ENCODE measurements at places on chromosomes 5 and 9.

DNA sequence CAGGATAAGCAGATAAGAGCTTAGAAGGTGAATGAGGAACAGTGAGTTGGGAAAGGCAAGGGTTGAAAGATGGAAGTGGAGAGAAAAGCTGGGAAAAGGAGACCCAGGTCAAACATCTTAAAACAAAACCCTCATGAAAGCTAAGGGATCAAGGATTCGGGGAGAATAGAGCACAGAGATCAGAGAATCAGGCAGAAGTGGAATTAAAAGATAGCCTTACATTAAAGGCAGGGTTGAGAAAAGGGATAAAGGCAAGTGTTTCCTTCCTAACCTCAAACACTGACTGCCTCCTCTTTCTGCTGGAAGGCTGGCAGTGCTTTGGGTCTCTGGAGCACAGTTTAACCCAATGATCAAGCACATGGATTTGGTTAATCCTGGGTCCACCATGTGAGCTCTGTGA is 28.7 kb upstream of the ACTBL2 start:
- no peak for DNase-seq

- peak; percentile 66 for DNase-seq
Measured at GRCh38 chr5:169701910-169702451, 64.9 kb downstream of the DOCK2 start.

DNA sequence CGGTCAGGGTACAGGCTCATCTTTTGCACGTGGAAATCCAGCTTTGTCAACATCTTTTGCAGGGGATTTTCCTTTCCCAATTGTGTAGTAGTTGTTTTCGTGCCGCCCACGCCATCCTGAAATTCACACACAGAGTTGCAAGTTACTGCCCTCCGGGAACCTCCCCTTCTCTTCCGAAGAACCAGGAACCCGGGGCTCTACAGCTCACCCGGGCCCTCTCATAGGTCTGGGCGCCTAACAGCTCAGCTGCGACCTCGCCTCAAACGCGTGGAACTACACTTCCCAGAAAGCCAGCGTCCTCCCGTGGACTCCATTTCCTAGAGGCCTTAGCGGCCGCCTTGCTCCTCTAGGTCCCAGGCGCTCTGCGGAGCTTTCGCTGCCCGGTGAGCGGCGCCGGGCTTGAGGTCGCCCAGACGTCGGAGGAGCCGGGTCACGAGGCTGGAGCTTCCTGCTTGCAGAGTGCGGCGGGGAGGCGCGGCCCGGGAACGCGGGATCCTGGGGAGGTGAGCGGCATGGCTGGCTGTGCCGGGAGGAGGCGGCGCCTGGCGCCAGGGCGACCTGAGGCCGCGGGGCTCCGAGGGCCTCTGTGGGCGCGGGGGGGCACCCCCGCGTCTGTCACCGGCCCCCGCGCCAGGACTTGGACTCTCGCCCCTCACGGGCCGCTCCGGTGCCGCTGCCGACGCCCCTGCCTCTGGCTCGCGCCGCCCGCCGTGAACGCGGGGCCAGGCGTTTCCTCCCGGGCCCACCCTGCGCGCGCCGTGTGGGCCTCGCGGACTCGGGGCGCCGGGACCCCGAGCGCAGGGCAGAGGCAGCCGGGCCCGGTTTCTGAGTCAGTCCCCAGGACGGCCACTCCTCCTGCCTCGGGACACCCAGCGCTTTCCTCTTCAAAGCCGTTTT is at the start of gene ZNF354B:
Gene ZNF354B, plus strand, starts transcription at position 329 of the 897 bp plus-strand sequence. CDS start 1,095 bp downstream, outside the sequence.
- DNase-seq = peak; percentile 98

DNA sequence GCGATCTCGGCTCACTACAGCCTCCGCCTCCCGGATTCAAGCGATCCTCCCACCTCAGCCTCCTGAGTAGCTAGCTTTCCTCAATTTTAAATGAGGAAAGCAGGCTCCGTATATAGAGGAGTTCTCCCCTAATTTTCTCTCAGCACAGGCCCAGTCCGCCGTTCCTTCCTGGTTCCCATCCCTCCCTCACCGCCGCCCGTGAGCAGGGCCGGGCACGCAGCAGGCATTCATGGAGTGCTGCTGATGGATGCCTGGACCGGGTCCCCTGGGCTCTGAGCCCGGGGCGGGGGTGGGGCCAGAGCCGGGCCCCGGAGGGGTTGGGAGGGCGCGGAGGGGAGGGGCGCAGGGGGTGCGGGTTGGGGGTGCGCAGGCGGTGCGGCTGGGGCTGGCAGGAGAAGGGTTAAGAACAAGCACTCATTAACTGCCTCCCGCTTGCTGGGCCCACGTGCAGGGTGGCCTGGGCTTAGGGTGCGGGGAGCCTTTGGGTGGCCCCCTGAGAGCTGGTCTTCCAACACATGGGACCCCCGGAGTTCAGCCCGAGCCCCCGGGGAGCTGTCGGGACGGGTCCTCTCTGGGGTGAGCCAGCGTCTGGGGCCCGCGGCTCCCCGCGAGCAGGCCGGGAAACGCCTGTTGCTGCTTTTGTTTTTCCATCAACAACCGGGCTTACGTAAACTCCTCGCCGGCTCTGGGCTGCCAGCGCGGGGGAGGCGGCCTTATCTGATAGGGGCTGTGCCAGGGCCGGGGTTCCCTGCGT is 33.7 kb downstream of the LHX2 start:
- peak; percentile 73 for DNase-seq

DNA sequence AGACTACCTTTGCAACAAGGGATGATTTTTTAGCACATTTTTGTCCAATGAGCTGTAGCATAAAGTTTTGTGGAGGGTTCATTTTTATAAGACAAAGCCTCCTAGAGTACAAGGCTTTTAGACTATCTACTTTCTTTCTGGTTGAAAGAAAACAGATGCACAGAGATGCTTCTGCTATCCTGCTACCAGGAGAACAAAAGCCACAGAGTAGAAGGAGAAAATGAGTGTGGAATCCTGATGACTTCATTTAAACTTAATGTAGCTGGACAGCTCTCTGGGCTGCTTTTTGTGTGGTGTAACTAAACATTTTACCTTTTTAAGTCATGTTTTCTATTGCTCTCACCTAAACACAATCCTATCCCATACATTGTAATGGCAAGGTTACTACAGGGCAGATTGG is 1009.4 kb downstream of the TLE1 start:
- no peak for DNase-seq

DNA sequence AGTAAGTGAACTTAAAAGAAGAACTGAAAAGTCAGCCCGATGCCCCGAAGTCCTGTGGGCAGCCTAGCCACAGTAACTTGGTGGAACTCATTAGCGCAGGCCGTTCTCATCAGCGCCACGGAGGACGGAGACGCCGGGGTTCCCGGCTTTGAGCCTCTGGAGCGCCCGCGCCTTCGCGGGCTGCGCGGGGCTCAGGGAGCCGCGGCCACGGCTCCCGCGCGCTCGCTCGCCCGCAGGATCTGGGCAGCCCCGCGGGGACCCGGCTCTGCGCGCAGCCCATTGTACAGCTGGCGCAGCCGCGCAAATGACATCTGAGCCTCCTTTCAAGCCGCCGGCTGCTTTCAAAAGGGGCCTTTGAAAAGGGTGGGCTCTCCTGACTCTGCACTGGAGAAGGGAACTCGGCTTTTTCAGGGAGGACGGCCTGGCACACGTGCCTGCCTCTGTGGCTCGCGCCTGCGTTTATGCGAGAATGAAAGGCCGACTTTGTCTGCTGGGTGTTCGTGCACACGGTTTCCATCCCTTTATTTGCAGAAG is 40.7 kb downstream of the TLR4 start:
- DNase-seq = no peak

- DNase-seq = no peak
Measured at GRCh38 chr5:175609526-175609925, 48.3 kb upstream of the HRH2 start.

GRCh38 chr9:76394960-76395252 is 680 bp upstream of the RFK start:
- DNase-seq = peak; percentile 89

GRCh38 chr9:87115785-87116184 is 168.5 kb upstream of the GAS1 start:
- no peak for DNase-seq

- no peak for DNase-seq
Measured at GRCh38 chr5:42851481-42851880, 39.8 kb upstream of the SELENOP start.

DNA sequence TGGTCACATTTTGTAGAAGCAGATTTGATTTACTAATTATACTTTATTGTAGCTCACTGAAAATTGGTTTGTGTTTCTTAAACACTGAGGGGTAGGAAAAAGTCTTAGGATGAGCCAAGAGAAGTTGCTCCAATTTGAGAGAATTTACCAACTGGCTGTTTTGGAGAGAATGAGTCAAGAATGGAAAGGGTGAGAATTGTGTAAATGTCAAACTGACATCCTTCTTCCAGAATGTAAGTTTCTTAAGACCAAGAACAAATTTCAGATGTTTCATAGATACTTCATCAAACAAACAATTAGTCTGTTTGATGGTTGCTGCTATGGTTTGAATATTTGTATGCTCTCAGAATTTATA is 106.2 kb upstream of the TXNDC8 start:
- DNase-seq = no peak

DNA sequence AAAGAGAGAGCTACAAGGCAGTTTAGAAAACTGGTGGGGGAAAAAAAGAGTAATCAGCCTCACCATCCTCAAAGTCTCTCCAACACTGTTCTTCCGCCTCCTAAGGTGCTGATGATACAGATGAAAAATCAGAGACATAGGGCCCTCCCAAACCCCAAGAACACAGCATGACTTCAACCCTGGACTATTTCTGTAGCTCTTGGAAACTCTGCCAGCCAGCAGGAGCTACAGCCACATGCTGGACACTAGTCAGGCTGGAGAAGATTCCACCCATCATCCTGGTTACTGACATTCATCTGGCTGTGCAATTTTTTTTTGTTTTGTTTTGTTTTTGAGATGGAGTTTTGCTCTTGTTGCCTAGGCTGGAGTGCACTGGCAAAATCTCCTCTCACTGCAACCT is 42.4 kb downstream of the OXCT1 start:
- no peak for DNase-seq

DNA sequence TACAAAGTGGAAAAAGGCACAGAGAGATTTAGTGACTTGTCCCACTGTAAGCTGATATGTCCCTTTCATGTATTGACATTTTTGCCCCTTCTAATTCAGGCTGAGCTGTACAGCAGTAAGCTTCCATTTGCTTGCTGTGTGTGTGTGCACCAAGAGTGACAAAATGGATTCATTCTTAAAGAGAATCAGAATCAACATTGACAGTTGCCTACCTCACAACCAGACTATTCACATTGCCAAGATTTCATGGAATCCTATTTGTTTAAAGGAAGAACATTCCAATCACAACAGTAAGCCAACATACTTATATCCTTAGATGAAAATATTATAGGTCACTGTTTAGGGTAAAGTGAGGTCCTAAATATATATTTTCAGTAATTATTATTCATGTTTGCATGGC is 102.6 kb downstream of the TMEM232 start:
- no peak for DNase-seq

DNA sequence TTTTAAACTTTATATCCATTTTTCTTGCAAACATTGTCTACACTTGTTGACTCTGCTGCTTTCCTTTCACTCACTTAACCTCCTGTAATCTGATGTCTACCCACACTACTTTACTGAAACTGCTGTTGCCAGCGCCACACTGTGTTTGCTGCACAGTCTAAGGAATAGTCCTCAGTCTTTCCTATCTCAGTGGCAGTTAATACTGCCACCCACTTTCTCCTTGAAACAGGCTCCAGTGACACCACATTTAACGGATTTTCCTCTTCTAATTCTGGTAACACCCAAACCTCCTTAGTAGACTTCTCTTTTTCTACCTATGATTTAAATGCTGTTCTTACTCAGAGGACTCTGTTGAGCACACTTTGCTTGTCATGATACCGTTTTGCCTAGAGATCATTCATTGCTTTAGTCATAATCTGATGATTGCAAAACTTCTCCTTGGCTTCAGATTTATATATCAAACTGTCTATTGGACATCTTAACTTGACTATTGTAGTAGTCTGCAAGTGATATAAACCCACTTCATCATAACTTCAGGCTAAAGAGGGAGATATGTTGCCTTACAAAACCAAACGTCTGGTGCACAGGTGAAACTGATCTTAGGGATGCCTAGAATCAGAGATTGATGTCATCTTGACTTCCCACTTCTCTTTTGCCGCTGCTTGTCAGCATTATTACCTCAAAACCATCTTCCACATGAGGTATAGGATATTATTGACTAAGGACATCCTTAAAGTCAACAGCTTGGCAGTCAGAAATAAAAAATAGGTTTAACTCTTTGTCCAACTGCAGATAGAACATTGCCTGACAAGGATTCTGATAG is 94.1 kb downstream of the CDC42SE2 start:
- DNase-seq = no peak

GRCh38 chr9:69486498-69486897 is 161.5 kb downstream of the ENTREP1 start:
- peak; percentile 33 for DNase-seq

DNA sequence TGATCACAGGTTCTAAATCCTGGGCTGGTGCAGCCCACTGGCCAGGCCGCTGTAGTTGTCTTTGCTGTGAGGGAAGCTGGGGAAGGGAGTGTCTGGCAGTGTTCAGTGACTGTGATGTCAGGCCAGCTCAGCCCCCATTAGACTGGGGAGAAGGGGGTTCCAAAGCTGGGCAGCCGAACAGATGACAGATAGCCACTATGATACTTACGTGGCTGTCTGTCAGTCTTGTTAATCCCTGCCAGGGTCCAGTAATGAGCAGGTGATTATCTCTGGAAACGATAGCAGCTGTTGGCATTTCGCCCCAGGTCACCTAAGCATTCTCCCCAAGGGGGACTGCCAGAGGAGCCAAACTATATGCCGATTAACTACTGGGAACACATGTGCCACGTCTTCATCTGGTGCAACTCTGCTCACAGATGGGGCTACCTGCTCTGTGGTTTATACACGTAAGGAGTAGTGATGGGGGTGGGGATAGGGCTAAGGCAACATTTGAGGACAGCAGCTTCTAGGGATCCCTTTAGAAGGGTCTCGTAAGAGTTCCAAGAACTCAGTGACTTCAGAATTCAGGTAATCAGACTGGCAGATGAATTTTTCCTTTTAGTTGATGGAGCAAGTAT is 396.3 kb downstream of the KDM4C start:
- DNase-seq = no peak

DNA sequence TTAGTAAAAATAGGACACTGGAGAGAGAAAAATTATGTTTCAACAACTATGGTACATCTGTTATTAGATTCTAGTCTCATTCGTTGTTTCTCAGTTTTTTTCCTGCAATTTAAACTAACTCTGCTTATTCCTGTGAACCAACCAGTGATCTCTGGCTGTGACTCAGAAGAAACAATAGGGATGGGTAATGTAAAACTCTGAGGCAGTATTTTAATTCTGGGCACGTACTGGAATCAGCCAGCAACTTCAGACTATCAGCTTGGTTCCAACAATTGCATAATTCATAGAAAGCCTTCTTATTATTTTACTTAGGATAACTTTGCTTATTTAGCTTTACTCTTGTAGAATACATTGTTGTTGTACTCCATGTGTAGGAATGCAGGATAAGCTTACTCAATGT is 28.8 kb downstream of the MLLT3 start:
- DNase-seq = no peak

GRCh38 chr9:73170185-73170957 is 18.7 kb downstream of the ANXA1 start:
- no peak for DNase-seq

- no peak for DNase-seq
Measured at GRCh38 chr5:119726544-119726943, 97.2 kb downstream of the FAM170A start.

DNA sequence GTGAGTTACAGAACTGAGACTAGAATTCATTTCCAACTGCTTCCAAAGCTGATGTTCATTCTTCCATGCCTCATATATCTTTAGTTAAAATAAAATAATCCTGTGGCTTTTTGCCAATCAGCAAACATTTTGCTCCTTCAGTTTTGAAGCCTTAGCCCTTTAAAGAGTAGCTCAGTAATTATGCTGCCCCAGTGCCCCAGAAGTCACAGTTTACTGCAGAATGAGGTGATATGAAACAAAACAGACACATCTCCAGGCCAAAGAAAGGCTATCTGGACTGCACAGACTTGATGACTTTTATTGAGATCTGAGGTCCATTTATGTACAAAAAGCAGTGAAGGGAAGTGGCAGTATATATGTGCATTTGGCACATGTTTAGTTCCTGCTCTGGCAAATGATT is 285.8 kb upstream of the ZNF462 start:
- DNase-seq = no peak
